ENCODE measurements at places on chromosomes 1 and 21. TPM values are rescaled to one million over a fixed set of nuclear protein-coding genes. Genes with fewer than 3 reads are reported as not detected.

Gene APCS
- not detected for total RNA-seq

Gene RHOU
- total RNA-seq = 0.47 TPM

Gene CCDC185
- not detected for total RNA-seq

Gene LIPI
- not detected for total RNA-seq

Gene MATN1
- total RNA-seq = not detected

DNA sequence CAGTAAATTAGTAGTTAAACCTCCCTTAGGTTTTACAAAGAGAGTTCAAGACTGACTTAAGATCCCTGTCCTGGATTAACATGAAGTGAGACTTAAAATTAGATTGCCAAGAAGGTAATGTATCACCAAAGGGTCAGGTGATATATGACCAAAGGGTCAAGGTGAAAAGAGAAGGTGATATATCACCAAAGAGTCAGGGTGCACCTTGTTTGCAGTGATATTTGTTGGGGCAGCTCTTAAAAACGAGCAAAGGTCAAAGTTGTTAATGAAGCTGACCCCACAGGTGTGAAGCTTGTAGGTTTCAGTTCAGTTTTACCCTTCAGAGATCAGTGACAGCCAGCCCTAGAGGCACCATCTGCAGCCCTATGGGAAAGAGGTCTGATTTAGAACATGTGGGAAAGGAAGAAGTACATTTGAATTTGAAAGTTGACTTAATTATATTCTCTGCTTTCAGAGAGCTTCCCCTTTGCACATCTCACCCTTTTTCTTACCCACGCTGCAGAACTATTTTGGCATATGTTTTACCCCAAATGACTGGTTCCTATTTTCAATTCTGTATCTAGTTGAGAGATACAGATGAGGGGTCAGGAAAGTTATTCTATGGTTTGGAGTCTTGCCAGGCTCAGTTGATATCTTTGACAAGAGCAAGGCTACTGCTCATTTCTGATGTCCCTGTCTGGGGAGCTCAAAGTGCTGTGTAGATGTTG lies 170.8 kb downstream of the S1PR1 start:
- no peak for DNase-seq

GRCh38 chr1:162386292-162387225 lies 5.0 kb downstream of the C1orf226 start:
- DNase-seq = no peak

DNA sequence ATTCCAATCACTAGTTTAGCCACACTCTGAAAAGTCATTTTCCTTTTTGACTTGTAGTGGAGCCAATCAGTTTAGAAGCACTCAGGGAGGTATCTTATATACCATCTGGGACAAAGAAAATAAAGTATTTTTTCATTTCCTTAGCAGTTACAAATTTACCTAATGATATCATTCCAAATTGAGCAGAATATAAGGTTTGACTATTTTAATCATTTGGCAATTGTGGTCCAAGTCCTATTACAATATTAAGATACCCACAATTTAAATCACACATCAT lies 170.6 kb downstream of the LTN1 start:
- DNase-seq = no peak

DNA sequence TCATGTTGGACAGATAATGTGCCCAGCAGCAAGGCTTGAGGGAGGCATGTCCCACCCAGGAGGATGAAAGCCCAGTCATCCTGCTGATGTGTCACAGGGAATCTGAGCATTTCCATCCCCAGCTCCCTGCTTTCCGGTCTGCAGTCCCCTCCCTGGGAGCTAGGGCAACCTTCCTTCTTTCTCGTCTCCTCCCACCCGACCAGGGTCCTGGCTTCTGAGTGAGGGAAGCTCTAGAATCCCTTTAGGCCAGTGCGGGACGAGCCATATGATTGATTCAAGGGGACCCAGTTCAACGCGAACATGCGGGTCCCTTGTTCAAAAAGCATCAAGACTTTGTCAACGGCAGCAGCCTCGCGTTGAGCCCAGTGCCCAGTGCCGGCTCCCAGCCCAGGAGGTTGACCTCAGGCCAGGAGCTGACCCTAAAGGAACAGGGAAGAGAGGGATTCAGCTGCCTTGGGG lies 96.7 kb upstream of the TMPRSS2 start:
- no peak for DNase-seq

DNA sequence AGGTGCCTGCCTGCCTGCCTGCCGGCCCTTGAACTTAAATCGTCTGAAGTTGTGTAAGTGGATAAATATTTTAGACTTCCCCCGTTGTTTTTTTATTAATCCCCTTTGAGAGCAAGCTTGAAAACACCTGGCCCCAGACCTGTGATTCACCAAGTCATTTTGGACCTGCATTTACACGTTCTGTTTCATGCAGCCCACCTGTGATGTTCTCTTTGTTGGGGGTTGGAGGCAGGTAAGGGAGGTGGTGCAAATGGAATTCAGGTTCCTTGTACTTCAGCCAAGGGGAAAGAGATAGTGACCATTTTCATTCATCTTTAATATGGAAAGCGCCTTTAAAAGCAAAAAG lies 1.2 kb downstream of the SLC37A1 start:
- DNase-seq = no peak

Measured in M059J (cell line).